ENCODE measurements at places on chromosomes 5 and 9.

- no peak for DNase-seq
Observed at GRCh38 chr5:67393211-67393610, 196.6 kb upstream of the CD180 start.

DNA sequence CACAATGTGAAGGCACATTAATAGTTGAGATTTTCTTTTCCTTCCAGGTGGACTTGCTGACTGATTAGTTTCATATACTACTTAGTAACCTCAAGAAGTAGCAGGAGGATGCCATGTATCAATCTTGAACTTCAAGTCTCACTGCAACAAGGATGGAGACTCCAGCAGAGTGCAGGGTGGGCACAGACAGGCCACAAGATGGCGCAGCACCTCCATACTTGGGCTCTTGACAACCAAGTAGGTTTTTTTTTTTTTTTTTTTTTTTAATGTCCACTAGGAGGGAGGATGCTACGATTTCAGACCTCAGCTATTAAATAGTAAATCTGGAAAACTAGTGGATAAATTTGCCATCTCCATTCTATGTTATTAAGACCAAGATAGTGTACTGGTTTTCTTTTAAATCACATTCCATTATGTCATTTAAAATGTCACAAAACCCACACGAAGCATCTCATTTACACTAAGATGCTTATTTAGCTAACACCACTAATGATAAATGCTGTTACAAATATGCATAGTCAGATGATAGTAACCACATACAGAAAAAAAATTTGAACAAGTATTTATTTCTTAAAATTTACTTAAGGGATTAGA is 58.6 kb downstream of the IL6ST start:
- DNase-seq, result peak; percentile 82

DNA sequence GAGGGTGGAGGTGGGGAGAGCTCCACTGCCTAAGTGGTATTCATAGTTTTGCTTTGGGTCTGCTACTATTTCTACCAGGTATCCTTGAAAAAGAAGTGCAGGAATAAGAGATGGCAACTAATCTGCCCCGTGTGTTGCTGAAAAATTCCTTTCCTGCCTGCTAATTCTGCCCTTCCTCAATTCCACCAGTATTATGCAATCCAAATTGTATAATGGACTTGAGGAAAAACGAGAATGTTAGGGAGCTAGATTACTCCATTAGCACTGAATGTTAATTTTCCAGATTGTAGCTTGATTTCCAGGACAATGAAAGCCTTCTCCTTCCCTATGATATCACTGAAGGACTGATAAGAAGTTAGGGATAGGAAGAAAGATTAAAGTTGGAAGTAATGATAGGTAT is 16.9 kb downstream of the ADAM19 start:
- DNase-seq, result no peak

- peak; percentile 11 for DNase-seq
Observed at GRCh38 chr5:187617-188451, 3.5 kb upstream of the LRRC14B start.

DNA sequence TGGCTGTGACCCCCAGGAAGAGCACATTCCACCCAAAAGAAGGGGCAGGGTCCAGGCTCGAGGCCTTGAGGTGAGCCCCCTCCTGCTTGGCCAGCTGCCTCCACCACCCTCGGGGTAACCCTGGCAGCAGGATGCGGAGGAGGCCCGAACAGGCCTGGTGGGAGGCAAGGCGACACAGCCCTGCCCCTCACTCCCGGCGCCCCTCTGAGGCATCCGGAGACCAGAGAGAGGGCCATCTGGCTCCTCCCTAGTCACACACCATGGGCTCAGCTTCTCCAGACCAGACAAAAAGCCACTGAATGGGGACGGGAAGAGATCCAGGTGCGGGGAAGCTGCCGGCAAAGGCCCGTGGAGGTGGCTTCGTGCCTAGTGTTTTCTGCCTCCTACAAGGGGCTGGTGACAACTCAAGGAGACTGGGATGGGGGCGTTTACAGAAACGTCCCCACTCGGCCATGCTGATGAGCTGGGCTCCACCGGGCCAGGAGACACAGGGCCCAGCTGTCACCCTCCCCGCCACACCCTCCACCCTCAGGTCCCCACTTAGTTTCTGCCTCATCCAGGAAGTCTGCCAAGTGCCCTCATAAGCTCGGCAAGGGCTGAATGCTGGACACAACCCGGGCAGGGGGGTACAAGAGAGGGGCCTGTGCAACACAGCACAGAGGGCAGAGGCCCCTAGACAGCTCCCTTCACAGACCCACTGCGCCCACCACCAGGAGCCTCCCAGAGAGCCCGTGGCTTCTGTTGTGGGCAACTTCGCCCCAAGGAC is 41.9 kb downstream of the NACC2 start:
- no peak for DNase-seq

- DNase-seq, result peak; percentile 31
Observed at GRCh38 chr5:155906046-155906445, 420.9 kb upstream of the SGCD start.

DNA sequence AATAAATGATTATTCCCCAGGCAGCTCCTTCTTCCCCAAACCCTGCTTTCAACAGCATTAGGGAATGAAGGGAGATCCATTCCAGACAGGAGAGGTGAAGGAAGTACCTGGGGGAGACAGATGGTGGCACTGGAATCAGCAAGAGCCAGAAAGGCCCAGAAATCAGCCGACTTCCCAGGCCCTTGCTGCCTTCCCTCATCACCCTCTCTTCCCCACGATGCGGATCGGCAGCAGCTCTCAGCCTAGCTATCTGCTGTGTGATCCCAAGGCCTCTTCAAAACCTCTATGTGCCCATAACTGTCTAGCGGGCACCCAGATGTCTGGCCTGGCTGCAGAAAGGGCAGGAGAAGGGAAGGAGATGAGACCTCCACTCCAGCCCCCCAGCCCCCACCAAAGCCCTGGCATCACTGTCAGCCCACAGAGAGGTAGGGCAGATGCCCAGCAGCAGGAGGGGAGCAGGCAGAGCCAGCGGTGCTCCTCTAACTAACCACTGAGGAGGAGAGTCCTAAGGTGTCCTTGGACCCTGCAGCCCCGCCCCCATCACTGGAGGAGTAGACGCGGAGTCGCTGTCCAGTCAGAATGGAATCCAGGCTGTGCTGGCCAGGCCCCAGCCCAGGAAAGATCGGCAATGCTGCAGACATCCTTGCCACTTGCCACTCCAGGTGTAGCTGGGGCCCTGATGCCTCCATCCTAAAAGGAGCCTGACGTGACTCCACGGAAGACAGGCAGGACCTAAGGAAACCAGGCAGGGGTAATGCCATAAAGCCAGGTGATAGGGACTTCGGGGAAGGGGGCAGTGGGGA is 12.7 kb downstream of the CNTFR start:
- peak; percentile 33 for DNase-seq

DNA sequence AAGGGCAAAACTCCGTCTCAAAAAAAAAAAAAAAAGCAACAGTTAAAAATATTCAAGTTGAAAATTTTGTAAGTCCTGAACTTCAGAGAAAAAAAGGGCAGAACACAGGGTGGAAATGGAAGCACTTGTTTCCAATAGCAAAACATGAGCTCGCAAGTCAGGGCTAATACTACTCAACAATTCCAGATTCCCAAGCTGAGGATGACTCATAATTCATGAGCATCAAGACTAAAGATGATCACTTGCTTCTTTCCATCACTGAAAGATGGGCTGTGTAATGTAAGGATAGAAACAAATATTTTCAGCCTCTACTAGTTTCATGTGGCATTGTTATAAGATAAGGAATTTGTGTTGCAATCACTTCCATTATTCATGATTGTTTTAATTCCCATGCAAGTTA is 33.5 kb upstream of the FST start:
- no peak for DNase-seq

DNA sequence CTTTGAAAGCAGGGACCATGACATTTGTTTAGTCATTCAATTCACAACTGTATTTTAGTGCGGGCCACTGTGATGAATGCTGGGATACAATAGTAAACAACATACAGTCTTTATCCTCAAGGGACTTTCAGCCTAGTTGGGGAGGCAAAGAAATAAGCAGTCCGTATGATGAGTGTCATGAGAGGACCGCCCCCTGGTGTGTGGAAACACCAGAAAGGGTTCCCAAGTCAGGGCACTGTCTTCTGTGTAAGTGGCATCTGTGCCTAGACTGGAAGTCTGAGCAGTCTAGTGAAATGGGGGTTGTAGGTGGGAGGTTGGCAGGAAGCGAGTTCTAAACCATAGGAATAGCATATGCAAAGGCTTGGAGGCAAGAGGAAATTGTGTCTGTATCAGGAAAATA is 6.8 kb downstream of the C9orf43 start:
- peak; percentile 21 for DNase-seq

GRCh38 chr5:130514984-130515690 is 610.9 kb downstream of the CHSY3 start:
- no peak for DNase-seq

DNA sequence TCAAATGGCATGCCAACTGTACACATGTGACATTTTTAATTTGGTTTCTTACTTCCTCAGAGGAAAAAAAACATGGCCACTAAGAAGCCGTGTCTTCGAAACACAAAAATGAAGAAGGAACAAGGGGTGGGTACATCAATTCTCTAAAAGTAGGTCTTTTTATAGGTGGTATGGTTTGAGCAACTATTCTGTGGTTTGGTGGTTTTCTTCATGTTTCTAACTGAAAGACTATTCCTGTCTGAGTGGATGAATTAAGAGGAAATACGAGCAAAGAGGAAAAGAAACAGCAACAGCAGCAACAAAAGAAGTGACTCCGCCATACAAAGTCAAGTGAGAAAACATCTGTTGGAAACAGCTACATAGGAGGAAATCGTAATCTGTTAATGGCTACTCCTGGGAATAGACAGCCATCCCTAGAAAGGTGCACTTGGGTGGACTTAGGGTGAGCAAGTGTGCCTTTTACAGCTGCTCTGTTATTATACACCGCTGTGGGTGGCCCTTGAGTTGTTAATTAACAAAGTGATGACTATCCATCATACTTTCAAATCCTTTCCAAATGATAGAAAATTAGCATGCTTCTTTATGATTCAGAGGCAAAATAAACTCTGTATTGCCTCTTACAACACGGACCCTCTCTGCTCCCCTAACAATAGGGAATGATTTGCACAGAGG is 575.8 kb downstream of the TLE1 start:
- peak; percentile 58 for DNase-seq

- DNase-seq, result no peak
Observed at GRCh38 chr9:88664773-88665172, 129.8 kb downstream of the NXNL2 start.

GRCh38 chr9:17611917-17612316 is 33.1 kb downstream of the SH3GL2 start:
- DNase-seq, result no peak

GRCh38 chr5:105735704-105736103 is 1935.0 kb downstream of the EFNA5 start:
- DNase-seq, result no peak

DNA sequence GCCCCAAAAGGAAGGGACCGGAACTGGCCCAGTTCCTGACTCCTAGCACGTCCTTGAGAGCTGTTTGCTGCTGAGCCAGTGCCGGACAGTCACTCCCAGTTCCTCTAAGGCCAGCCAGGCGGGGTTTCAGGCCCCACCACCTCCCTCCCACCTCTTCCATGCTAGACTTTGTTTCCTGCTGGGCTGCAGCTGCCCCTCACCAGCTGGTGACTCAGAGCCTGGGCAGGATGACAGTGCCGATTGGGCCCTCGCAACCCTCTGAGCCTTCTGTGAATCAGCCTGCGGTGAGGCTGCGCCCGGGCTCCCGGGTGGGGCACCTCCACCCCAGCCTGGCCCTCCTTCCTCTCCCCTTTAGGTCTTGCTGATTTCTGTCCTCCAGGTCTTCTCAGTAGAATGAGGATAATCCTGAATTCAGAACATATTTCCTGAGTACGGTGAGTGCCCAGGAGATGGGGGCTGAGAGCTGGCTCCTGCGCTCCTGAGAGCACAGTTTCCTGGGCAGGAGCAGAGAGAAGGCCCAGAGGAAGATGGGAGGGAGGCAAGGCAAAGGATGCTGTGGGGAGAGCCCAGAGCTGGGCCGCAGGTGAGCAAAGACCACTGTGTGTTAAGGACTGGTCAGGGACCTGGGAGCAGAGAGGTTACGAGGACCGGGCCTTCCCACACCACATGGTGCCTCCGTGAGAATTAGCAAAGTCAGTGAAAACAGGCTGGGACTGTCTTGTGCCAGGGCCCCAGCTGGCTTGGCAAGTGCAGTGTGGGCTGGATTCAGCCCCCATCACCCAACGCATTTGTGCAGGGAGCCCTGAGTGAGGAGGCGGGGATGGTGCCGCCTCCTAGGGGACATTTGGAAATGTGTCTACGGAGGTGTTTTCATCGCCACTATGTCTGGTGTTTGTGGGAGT is 32.9 kb upstream of the STXBP1 start:
- peak; percentile 50 for DNase-seq

- no peak for DNase-seq
Observed at GRCh38 chr5:33477816-33478215, 37.1 kb downstream of the TARS1 start.

DNA sequence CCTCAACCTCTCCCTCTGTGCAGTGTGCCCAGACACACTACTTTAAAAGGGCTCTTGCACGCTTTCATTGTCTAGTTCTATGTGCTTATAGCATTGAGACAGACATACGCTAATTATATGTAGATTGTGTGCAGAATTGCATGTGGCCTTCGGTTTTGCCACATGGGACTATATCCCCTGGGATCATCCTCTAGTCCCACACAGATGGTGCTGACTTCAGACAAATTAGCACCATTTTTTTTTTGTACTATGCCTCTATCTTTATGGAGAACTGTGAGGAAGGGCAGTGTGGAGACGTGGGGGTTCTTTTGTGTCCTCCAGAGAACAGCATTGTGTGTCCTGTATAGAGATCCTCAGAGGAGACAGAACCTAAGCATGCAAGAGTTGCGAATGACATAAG is 29.3 kb downstream of the PAPPA start:
- DNase-seq, result peak; percentile 8

GRCh38 chr9:27441741-27442070 is 82.4 kb upstream of the IFNK start:
- DNase-seq, result no peak

- DNase-seq, result no peak
Observed at GRCh38 chr5:142131394-142131793, 22.8 kb downstream of the NDFIP1 start.

- no peak for DNase-seq
Observed at GRCh38 chr5:133337795-133338445, 274.4 kb downstream of the FSTL4 start.

DNA sequence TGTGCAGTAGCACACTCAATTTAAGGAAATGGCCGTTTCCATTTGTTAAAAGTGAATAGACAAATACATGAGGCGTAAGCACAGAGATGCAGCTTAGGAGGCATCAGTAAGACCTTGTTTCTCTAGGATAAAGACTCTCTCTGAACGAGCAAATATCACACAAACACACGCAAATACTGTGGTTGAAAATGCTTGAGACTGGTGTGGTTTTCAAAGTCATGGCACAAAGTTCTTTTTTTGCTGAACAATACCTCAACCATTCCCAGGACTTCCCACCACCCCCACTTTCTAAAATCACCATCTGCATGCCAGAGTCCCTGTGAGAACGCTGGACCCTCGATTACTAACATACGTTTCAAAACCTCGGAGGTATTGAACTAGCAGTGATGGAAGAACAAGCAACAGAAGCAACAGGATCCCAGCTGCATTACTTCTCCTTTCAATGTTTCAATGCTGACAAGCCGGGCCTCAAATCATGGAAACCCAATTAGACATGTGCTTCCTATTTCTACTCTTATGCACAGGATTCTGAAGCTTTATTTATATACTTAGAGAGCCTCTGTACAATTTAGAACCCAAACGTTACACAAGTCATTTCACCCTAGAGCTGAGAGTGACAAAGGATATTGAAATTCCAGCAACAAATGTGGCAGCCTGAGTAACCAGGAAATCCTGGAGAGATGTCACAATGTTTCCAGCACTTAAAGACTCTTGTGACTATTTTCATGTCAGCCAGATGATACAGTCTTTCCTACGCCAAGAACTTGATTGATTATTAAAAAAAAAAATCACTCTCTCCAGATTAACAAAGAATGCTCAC is 63.9 kb downstream of the CDC14B start:
- DNase-seq, result no peak

GRCh38 chr5:174520420-174521396 is 203.7 kb upstream of the MSX2 start:
- peak; percentile 26 for DNase-seq

Data from NCI-H82 (cell line).